ENCODE measurements at places on chromosomes 11 and 22. TPM values are rescaled to one million over a fixed set of nuclear protein-coding genes. Genes with fewer than 3 reads are reported as not detected.

DNA sequence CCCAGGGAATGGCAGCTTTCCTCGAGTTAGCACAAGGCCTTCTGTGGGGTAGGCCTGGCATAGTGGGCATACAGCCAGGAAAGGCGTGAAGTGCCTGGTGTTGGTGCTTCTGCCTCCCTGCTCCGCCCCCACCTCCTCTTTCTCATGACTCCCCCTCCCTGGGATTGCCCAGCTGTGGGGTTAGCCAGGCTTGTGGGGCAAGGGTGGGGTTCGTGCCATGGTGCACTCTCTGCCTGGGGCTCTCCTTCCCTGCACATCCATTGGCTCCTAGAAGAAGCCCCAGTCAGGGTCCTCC lies 236.8 kb upstream of the NCAM1 start:
- no peak for DNase-seq

- DNase-seq = no peak
Measured at GRCh38 chr11:64802370-64803157, 450 bp downstream of the MAP4K2 start.

GRCh38 chr11:32704261-32704660 lies 90.2 kb downstream of the CCDC73 start:
- no peak for DNase-seq

Gene AP1B1
- 130 TPM for total RNA-seq

- DNase-seq = no peak
Measured at GRCh38 chr11:124877910-124878758, 12.9 kb downstream of the ROBO3 start.

GRCh38 chr11:34305193-34305592 lies 52.6 kb downstream of the ABTB2 start:
- DNase-seq = no peak

GRCh38 chr22:19103880-19104821 lies 18.1 kb downstream of the DGCR2 start:
- DNase-seq = no peak

DNA sequence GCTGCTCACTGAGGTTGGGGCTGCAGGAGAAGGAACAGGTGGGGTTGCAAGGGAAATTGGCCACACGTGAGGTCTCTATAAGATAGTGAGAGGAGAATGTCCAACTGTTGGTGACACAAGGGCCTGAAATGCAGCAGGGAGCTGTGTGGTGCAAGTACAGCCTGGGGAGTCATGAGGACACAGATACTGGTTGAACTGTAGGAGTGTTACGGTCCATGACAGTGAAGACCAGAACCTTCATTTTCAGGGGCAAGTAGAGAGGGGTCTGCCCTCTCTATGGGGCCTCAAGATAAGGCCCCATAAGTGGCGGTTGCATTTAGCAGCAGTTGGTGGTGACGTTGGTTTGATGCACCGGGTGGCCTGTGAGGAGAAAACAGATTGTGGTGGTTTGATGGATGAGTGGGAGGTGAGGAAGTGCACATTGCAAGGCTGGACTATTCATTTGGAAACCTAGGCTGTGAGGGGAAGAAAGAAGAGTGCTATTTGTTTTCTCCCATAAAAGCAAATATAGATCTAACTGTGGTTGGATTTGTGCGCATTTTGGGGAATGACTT lies 39.4 kb downstream of the MICAL2 start:
- no peak for DNase-seq

GRCh38 chr11:15119826-15120225 lies 5.1 kb downstream of the INSC start:
- DNase-seq = no peak

Gene RTCB
- total RNA-seq = 187 TPM

- no peak for DNase-seq
Measured at GRCh38 chr11:8038393-8038792, 42.6 kb upstream of the TUB start.

- no peak for DNase-seq
Measured at GRCh38 chr11:20238712-20239111, 78.4 kb upstream of the DBX1 start.

- DNase-seq = no peak
Measured at GRCh38 chr11:1564535-1565172, 7.4 kb downstream of the DUSP8 start.

- DNase-seq = no peak
Measured at GRCh38 chr11:9109858-9110731, 18.7 kb upstream of the SCUBE2 start.

GRCh38 chr11:63444160-63444559 lies 46.8 kb downstream of the PLAAT5 start:
- no peak for DNase-seq

DNA sequence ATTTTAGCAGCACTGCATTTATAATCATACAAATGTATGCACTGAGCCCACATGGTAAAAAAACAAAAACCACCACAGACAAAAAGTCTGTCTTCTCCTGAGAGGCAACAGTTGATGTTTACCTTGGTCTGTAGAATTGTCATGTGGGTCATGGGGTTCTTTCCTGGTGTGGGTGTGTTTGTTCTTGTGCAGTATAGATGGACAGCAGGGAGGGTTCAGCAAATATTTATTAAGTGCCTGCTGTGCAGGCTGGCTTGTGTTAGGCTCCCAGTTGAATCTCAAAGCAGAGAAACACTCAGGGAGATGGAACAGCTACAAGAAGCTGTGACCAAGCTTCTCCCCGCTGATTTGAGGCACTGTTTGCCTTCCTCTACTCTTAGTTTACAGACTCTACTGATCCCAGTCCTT lies 82.2 kb downstream of the PISD start:
- DNase-seq = no peak

Gene SDHD
- 164 TPM for total RNA-seq

Gene KCNJ4
- total RNA-seq = not detected

GRCh38 chr22:48706934-48707762 lies 1120.5 kb downstream of the BRD1 start:
- no peak for DNase-seq

DNA sequence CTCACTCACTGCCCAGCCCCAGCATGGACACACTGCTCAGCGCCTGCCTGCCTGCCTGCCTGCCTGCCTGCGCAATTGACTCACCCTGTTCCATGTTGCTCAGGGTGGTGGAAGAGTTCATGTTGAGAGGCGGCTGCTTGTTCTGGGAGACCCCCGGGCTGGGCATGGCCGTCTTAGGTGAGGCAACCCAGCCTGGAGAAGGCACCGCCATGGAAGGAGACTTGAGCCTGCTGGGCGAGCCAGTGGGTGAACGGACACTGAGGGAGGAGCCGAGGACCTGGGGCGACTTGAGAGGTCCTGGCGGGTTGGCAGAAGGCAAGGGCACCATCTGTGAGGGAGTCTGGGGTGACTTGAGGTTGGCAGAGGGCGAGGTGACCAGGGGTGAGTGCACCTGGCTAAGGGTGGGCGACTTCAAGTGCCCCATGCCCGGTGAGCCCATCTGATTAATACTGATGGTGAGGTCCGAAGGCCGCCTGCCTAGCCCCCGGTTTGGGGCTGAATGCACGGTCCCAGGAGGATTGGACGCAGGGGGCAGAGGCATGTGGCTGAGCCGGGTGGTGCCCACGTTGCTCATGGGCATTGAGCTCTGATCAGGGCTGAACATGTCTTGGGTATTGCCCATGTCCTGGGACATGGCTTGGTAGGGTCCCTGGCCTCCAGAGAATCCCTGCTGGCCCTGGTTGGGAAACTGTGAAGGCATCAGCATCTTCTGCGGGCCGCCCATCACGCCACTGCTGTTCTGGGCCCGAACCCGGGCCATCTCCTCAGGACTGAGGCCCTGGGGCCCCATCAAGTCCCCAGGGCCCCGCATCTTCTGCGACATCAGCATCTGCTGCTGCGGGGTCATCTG lies 17.1 kb downstream of the CXCR5 start:
- no peak for DNase-seq

GRCh38 chr22:20751185-20751851 lies 22.6 kb upstream of the SERPIND1 start:
- DNase-seq = no peak

DNA sequence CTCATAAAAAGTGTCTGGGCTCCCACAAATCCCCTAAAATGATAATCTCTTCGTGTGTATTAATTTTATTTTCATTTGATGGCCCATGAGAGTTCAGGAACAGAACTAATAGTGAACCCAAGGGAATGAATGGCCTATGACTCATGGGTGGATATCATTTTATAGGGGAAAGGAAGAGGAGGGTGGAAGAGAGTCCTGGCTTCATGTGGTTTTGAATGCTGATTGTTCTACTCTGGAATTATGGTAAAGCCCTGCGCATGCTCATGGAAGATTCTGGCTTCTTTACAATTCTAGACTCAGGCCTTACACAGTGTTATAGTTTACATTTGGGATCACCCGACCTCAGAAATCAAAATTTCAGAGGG lies 35.2 kb downstream of the MAML2 start:
- peak; percentile 71 for DNase-seq

- no peak for DNase-seq
Measured at GRCh38 chr22:44628835-44629234, 73.2 kb upstream of the PRR5 start.

DNA sequence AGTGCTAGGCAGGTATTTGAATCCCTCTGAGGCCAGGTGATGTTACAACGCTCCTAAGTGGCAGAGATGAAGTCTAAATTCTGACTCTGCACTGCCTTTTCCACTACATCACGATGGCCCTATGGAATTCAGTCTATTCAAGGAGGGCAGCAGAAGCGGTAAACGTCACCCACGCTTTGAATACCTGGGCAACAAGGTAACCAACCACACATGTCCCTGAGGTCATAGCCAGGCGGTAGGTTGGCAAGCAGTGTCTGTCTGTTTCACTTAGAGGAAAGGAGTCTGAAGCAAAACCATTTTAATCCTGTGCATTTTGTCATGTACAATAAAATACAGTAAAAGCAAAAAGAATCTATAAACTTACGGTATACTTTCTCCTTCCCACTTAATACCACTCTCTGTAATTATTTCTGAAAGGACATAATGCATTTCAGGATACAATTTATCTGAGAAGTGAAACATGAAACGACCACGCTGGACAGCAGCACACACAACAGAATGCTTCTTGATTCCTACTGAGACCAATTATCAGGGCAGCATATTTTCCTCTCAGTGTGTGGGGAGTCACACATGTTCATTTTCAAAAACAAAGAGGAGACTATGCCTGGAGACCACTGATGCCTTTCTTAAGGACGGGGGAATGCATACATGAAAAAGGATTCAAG lies 51.3 kb downstream of the PRDM10 start:
- no peak for DNase-seq

Gene ZNF214
- total RNA-seq = 4.1 TPM

Gene MS4A3
- total RNA-seq = not detected

Gene BTBD18
- not detected for total RNA-seq

Gene C11orf52
- not detected for total RNA-seq

Gene C11orf91
- total RNA-seq = not detected

Gene NTM
- 2.1 TPM for total RNA-seq

Gene DPP3
- 89.1 TPM for total RNA-seq

GRCh38 chr11:46860218-46860617 lies 14.1 kb upstream of the CKAP5 start:
- no peak for DNase-seq

Gene YPEL1
- 4.5 TPM for total RNA-seq

GRCh38 chr22:19664951-19665783 lies 49.1 kb upstream of the SEPTIN5 start:
- no peak for DNase-seq

Gene MMP10
- 13.3 TPM for total RNA-seq

- no peak for DNase-seq
Measured at GRCh38 chr22:41681616-41682015, 7.1 kb downstream of the SNU13 start.

DNA sequence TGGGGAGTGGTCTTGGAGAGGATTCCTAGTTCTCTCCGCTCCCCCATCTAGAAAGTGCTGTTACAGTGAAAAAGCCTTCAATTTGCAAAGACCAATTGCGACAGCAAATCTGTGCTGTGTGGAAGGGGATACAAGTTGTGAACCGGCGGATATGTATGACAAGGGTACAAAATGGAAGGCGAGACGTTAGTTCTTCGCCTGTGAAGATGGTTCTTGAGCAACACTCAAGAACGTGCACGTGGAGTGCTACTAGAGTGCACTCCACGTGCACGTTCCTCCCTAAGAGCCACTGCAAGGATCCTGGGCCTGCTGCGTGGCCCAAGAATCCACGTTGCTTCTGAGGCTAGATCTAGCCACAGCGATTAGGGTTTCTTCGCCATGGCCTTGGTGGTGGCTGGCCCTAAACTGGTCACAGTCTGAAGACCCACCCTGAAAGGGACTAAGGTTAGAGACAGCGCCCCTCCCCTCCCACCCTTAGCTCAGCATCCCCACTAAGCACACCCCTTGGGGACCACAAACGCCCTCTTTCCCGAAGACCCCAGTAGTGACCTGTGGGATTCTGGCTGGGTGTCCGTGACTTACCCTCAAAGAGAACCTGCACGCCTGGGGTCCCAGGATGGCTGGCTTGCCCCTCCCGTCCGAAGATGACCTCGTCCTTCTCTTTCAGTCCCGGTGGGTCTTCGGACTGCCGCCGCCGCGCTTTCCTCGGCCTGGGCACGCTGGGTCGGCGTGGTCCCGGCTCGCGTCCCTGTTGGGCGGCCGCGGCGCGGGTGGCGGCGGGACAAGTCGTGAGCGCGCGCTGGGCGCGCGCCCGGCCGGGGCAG lies 519 bp upstream of the PDE3B start:
- DNase-seq = no peak

DNA sequence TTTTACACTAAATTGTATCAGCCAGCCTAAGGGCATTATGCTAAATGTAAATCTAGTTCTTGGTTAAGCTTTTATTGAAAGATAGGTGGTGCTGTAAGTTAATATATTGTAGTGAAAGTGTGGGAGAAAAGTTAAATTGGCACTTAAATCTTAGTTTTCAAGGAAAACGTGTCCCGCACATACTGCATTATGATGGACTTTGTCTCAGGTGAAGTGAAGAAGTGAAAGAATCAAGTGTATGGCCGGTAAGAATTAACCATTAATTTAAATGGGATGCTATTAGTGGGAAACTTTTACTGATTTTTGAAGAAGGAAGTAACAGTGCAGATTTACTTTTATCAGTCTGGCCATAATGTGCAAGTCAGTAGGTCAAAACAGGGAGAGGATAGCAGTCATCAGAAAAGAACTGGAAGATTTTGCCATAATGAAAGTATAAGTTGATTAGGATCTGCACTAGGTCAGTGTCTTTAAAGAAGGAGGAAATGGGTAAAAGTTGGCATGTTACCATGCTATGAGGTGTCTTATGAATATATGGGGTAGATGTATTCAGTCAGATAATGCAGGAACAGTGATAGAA lies 81.6 kb downstream of the PDHX start:
- no peak for DNase-seq

Gene PYGM
- total RNA-seq = 0.35 TPM

DNA sequence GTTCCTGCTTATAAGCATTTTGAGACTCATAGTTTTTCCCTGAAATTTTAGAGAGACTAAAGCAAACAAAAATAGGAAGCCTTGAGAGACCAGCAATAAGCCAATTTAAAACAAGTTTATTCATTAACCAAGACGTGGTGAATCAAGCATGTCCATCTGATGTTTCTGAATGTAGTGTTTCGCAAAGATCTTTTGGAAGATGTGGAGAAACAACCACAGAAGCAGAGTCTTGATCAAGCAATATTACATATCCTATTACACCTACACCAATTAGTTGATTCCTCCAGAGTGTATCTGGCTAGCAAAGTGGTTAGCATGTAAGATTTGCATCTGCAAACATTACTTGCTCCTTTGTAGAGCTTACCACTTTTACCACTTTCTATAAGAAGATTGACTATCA lies at the start of gene OVCH2:
Gene OVCH2 (minus strand): TSS at position 101 of the 400 bp plus-strand sequence. CDS start 83 bp downstream, at position 18.
- no peak for DNase-seq

Measured in pulmonary artery endothelial cell (primary cell).